NCI-H2029 treated with DMSO at 0.1 percent for 48 hours (cell line): ENCODE measurements at places on chromosomes 6 and 20.

DNA sequence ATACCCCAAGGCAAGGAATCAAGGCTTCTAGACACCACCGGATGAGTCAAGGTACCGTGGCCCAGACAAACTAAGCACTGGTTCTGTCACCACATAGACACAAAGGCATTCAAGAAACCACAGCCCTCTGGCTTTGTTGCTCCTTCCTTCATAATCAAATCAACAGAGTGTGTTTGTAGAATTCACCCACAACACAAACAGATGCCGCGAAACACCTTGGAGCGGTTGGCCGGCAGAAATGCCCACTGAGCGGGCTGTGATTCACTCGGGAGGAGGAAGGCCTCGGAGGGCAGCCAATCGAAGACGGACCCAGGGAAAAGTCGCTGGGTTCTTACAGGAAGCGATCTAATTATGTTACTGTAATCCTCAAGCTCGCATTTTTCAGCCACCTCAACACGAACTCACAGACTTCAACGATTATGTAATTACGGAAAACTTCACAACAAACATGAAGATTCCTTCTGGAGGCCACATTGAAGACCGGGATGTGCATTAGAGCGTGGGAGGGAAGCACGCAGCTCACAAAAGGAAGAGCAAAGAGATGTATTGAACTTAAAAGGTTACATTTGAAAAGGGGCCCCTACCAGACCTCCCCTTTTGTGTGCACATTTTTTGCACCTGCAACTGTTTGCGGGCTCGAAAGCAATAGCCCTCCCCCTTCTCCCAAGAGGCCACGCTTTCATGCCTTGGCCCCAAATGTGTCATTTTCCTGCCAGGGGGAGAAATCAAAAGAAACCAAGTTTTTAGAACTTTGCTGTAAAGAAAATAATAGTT is 184.7 kb upstream of the PREP start:
- no peak for DNase-seq

GRCh38 chr20:63294536-63294900 is 1.5 kb downstream of the COL20A1 start:
- DNase-seq: no peak

DNA sequence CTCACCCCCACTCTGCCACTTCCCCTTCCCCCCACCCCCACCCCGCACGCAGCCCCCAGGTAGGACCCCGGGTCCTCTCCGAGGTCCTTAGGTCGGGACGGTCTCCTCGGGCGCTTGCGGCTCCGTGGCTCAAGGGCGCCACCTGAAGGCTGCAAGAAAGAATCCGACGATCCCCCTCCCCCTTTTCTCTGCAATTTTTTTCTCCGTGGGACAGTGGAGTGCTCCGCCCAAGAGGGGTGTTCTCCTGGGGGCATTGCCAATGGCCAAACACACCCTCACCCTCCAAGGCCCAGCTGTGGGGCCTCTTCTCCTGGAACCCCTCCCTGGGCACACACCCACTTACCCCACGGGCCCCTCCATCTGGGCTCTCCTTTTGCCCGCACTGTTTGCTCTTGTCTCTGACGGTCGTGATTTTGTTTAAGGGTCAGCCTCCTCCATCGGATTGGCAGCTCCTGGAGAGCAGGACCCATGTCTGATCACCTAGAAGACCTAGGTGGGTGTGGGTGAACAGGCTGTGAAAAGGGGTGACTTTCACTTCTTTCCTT is 1.1 kb upstream of the TMEM74B start:
- peak; percentile 26 for DNase-seq

- DNase-seq: no peak
Observed at GRCh38 chr20:44054849-44055248, 132.1 kb downstream of the JPH2 start.

GRCh38 chr20:25244976-25245375 is 2.9 kb upstream of the PYGB start:
- DNase-seq: no peak

DNA sequence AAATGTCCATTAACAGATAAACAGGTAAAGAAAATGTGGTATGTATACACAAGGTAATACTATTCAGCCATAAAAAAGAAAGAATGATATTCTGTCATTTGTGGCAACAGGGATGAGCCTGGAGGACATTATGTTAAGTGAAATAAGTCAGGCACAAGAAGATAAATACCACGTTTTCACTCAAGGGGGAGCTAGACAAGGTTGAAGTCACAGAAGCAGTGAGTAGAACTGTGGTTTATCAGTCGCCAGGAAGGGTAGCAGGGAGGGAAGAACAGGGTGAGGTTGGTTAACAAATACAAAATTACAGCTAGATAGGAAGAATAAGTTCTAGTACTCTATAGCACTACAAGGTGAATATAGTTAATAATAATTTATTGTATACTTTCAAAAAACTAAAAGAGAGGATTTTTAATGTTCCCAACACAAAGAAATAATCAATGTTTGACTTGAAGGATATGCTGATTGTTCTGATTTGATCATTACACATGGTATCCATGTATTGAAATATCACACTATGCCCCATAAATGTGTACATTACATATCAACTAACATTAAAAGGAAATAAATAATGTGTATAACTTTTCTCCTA is 21.1 kb downstream of the RTN4IP1 start:
- DNase-seq: peak; percentile 68

DNA sequence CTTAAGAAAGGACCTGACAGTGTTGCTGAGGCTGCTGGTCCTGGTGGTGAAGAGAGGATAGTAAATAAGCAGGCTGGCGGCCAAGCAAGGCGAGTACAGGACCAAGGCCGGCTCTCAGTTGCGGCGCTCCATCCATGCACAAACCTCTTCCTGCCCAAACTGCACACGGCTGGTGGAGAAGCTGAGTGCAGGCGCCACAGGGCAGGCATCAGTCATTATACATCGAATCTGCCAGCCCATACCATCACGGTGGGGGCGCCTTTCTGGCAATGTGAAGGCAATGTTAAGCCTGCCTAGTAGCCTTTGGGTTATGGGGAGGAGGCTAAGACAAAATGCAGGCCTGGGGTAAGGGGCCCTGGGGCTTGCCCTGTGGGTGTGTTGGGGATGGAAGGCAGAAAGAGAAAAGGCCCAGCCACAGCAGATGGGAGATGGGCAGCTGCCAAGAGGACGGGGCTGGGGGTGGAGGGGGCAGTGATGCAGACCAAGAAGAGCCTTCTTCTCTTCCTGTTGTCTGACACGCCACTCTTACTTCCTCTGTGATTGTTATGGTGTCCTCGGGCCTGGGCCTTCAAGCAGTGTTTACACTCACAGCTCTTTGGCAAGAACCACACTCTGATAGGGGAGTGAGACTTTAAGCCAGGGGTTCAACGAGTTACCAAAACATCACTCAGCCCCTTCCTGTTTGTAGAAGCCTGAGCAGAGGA is 20.3 kb upstream of the KCNK16 start:
- peak; percentile 78 for DNase-seq

DNA sequence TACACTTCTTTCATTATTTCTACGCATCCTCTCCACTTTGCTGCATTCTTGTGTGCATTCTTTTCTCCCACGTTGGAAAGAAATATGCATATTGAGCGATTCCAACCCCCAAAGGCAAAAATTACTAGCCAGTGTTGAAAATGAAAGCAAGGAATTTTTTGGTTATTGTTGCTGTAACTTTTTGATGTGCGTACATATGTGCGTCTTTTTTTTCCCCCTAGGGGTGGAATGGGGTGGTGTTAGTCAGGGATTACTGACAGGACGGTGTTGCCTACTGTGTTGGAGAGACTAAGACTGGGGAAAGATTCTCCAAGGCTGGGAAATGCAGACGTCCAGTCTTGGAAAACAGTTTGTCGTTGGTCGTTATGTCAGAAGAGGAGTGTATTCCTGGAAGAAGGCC is 44.2 kb upstream of the ESR1 start:
- DNase-seq: no peak

- DNase-seq: no peak
Observed at GRCh38 chr6:136684466-136684865, 107.8 kb downstream of the MAP3K5 start.

DNA sequence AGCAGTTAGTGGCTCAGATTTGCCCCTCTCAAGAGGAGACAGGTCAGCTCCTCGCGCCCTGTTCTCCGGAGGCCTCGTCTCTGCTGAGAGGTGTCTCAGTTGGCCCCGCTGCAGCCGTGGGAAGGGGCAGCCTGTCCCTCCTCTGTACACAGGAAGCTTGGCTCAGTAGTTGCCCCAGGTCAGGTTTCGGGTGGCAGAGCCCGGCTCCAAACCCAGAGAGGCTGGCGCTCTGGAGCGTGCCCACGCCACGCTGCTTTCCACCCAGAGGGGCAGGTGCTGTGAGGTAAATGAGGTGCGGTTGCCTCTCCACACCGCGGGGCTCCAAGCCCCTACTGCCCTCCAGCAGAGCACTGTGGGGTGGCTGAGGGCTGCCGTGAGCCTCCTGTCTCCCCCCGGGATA is 16.0 kb downstream of the DYNLT1 start:
- no peak for DNase-seq

DNA sequence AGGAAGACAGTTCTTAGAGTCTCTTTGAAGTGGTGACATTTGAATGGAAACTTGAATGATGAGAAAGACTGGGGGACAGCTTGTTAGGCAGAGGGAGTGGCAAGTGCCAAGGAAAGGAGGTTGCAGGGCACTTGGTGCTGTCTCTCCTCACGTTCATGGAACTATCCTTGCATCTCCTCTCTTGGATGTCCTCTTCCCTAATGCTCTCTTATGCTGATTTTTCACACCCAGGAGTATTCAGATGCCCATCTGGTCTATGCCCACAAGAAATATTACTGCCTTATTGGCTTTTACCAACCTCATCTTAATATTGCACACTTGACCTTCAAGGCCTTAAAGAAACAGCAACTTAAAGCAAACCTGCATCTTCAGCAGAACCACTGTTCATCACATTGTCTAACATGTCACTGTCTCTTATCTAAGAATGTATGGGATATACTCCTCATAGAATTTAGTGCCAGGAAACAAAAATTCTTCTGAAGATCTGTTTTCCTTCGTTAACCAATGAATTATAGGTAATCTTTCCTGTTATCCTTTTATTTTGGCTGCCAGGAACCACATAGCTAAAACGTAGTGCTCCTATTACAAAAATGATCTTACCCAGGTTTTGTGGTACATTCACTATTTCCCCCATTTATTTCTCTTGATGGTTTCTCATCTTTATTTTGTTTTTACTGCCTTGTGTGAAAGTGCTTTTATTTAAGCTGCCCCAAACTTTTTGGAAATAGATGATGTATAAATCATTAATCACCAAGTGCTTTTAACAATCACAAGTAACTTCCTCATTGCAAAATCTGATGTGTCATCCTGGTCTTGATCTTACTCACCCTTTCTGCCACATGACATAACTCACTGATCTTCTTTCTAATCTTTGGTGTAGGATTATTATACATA is 12.8 kb downstream of the RGS17 start:
- no peak for DNase-seq
